ENCODE measurements at places on chromosomes 16 and 17.

- no peak for DNase-seq
Measured at GRCh38 chr17:60163108-60163784, 13.5 kb downstream of the CA4 start.

GRCh38 chr17:21823643-21824042 lies 131.3 kb downstream of the KCNJ18 start:
- no peak for DNase-seq

DNA sequence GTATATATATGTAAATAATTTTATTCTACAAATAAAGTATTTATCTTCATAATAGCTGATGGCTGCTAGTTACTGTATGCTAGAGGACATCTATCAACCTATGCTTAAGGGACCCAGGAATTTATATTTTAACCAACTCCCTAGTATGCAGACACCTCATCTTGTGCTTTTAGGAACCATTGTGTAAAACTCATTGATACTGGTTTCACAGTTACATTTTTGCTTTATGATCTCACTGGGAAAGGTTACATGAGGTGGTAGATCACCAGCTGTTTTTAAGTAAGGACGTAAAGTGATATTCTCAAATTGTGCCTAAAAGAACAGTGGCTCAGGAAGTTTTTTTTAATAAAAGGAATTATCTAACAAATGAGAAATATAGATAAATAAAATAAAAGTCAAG lies 56.4 kb downstream of the VMP1 start:
- DNase-seq = no peak

DNA sequence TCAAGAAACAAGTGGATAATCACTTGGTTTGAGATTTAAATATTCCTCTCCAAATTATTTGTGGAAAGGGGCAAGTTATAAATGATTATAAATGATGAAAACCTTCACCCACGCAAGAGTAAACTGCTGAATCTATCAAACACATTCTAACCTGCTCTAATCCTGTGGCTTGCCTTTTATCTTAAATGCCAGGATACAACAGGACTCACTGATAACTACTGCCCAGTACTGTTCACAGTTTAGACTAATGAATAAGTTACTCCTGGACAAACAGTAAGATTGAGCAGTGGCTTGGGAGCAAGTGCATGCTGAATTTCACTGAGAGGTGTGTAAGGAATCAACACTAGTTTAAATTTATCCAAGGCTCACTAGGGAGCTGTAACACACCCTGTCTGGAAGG lies 31.1 kb downstream of the IGF2BP1 start:
- DNase-seq = no peak

GRCh38 chr17:19769946-19770652 lies 22.0 kb upstream of the ALDH3A1 start:
- no peak for DNase-seq

DNA sequence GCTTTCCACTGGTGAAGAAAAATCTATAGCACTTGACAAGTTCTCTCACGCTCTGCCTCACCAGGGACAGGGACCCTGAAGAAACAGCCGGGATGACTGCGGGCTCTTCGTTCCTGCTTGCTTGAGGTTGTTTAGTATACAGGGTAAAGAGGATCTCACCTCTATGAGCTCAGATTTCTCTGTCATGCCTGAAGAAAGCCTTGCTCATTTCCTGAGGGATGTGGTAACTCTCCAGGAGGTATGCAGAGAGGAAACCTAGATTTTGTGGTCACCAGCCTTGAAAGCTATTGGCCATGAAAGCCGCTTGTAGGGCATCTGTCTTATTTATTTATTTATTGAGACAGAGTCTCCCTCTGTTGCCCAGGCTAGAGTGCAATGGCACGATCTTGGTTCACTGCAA lies 23.2 kb downstream of the USP43 start:
- DNase-seq = no peak

DNA sequence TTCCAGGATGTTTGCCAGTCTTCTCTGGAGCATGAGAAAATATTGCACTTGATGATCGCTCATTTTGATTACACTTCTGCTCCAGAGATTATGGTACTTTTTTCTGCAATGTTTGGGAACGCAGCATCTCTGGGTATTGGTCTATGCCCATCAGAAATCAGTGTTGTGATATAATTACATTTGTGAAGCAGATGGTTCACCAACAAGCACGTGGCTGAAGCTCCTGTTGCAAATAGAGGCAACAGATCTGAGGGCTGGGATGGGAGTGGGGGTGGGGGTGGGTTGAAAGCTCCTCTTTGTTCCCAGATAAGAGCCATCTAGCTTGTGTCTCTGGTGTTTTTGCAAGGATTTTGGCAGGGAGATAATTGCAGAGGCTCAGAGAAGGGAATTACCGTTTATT lies 252.3 kb downstream of the SHISA9 start:
- DNase-seq = no peak

DNA sequence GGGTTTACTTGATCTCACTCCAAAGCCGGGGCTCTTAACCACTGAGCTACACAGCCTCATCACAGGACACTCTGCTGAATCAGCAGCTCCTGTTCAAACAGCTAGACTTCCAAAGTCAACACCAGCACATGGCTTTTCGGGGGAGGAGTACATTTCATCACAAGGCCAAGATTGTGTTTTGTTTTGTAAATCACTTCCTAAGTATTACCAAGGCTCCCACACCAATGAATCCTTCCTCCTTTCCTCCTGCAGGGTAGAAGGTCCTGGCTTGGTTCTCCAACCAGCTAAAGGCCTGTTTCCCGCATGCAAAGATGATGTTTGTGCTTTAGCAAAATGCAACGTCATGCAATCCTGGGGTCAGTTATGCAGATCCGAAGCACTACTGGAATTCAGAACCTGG lies 152.5 kb downstream of the XYLT1 start:
- DNase-seq = peak; percentile 22

GRCh38 chr17:48426761-48427500 lies 3.1 kb downstream of the SKAP1 start:
- DNase-seq = no peak

- no peak for DNase-seq
Measured at GRCh38 chr17:77377710-77378235, 237.0 kb downstream of the SEC14L1 start.

- no peak for DNase-seq
Measured at GRCh38 chr16:79647586-79647985, 47.0 kb upstream of the MAF start.

- no peak for DNase-seq
Measured at GRCh38 chr16:50888486-50889261, 146.8 kb downstream of the CYLD start.

DNA sequence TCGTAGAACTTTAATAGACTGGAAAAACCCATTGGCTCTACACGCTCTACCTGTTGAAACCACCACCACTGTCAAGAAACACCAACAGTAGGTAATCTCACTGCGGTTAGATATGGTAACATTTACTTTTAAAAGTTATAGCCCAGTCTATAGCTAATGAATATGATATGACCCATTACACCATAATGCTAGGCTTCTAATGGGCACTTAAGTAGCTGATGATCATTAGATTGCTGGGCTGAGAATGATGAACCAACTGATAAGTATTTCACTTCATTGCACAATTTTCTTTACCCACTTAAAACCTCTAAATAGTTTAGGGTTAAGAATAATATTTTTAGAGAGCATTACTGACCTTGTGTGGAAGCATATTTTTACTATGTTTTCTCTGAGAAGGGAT lies 788.9 kb upstream of the CA10 start:
- no peak for DNase-seq

GRCh38 chr17:82810644-82811430 lies 29.0 kb downstream of the ZNF750 start:
- no peak for DNase-seq

DNA sequence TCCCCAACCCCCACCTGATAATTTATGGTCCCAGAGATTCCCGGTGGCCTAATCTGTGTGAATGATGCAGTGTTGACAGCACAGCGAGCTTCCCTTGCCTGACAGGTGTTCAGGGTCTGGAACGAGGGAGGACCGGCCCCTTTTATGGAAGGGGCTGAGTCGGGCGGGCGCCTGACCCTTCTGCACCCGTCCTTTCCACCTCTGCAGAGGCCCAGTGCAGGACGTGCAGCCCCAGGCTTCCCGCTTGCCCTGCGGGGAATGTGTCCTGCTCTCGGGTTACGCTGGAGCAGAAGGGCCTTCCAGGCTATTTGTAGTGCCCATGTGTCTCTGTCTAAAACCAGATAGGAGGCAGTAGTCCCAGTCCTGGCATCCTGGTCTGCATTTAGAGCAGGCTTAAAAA lies 16.2 kb downstream of the SMTNL2 start:
- DNase-seq = peak; percentile 71
